Activated CD4-positive, alpha-beta T cell treated with anti-CD3 and anti-CD28 coated beads, Interleukin-10, Interleukin-2, amounts not matched to agents 100 ng/mL and 50 ng/mL, durations not matched to agents 16 hours and 8 hours (primary cell): ENCODE measurements at places on chromosomes 7 and 10.

DNA sequence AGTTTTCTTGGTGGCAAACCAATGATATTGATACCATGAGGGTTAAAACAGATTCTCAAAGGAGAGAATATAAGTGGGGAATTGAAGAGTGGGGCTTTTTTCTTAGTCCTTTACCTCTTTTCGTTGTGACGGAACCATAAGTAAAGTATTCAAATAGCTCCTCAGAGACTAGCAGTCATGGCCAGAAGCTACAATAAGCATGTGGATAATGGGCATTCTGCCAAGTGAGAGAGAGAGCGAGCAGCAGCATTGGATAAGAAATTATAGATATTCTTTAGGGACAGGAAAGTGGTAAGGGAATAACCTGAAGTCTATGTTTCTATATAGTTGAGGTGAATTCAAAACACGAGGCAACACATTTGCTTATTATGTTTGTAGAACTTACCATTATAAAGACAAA is 235.1 kb downstream of the SEMA3E start:
- no peak for DNase-seq

GRCh38 chr7:138460176-138460648 is at the start of gene TRIM24:
Gene TRIM24 (plus strand): TSS chr7:138460259. CDS start chr7:138460549, 290 bp downstream.
- DNase-seq: no peak

DNA sequence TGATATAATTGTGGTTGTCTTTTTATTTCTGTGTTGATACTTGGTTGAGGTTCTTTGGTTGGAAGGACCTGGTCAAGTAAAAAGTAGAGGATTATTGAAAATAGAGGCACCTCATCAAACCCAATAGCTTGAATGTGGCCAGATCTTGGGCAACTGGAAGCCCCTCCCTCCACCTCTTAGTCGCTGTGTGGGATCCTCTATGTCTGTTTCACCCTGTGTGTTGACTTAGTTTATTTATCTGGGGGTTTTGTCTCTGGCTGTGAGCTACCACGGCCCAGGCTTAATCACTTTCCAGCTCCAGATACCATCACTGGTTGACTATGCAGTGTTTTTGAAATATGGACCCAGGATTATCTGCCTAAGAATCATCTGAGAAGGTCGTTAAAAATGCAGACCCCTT is 58.3 kb downstream of the AP3M1 start:
- no peak for DNase-seq

DNA sequence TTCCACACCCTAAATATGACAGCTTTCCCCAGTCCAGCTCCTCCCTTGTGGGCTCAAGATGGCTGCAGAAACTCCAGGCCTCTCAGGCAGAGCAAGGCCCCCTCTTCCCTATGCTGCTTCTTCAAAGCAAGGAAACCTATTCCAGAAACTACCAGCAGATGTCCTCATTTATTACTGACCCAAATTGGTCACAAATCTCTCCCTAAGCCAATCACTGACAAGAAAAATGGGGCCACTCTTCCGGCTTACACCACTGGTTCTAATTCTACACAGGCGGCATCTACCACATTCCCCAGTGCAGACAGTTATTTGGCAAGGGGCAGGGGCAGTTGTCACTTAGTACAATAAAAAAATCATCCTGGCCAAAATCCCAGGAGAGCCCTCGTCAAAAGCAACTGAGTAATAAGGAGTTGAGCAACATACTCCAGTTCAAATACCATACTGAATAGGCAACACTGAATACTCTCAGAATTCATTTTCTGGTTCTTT is 150.4 kb downstream of the SFMBT2 start:
- DNase-seq: peak; percentile 67

- no peak for DNase-seq
Observed at GRCh38 chr10:132926777-132927650, 15.4 kb downstream of the CFAP46 start.

DNA sequence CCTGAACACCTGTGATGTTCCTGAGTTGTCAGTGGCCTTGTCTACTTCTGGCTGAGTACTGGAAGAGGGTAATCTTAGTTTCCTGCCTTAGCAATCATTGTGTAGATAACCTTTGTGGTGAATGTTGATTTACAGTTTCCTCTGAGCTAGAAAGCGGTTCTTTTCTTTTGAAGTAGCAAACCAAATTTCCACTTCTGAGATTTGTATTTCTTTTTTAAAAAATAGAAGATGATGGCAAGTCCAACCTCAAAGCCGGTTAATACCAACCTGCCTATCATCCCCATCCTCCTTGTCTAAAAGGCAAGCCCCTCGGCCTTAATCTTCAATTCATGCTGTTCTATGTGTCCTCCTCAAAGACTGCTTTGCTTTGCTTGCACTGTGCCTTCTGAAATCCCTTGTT is 12.5 kb upstream of the PALS2 start:
- no peak for DNase-seq

- no peak for DNase-seq
Observed at GRCh38 chr10:88933564-88933963, 19.0 kb downstream of the ACTA2 start.

DNA sequence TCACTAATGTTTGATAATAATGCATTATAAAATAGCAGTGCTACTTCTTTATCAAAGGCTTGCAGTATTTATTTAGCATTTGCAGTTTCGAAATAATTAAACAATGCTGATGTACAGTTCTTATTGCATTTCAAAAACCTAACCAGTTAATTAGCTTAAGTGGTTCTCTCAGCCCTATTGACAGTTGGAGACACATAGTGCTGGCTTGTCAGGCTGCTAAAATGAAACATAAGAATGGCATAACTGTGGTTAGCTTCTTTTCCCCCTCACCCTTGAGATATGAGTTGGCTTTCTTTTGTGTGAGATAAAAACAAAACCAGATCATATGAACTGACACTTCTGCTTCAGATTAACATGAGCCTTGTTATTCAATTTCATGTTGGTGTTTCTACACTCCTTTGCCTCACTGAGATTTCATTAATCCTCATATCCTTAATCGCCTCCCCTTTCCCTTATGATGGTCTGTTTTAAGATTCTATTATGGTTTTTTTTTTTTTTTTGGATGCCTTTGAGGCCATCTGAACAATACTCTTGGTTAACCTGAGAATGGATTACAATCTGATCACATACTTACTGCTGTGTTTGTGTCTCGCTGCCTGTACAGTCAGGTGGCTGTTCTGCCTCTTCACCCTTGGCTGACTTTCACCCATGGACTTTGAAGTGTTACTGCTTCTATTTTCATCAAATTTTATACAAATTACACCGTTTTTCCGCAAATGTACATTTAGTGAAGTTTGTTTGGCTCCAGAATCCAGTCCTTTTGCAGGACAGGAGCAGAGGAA is 108.0 kb downstream of the SDK1 start:
- peak; percentile 76 for DNase-seq

GRCh38 chr10:13913897-13914296 is 327.1 kb downstream of the PRPF18 start:
- no peak for DNase-seq

- DNase-seq: no peak
Observed at GRCh38 chr7:18167815-18168214, 140.2 kb upstream of the PRPS1L1 start.

GRCh38 chr10:115022733-115023132 is 70.4 kb upstream of the ATRNL1 start:
- DNase-seq: no peak

- no peak for DNase-seq
Observed at GRCh38 chr7:124566583-124566982, 199.0 kb downstream of the GPR37 start.

- DNase-seq: peak; percentile 49
Observed at GRCh38 chr7:44196450-44196872, 4.3 kb upstream of the YKT6 start.

- DNase-seq: no peak
Observed at GRCh38 chr10:131187926-131188325, 123.6 kb downstream of the TCERG1L start.

DNA sequence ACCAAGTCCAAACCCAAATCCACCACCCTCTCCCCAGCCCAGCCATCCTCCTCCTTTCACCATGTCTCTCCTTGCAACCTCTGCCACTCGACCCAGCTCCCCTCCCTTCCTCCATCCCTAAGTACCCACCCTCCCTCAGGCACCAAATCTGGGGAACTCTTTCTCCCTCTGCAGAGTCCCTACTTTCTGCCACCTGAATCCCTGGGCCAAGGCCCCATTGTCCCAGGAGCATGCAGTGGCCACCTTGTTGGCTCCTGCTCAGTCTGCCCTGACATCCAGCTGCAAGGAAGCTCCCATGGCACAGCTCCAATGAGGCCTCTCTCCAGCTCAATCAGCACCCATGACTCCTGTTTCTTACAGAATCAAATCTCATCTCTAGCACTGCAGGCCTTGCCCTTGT is 5.5 kb upstream of the UNC5B start:
- DNase-seq: no peak

DNA sequence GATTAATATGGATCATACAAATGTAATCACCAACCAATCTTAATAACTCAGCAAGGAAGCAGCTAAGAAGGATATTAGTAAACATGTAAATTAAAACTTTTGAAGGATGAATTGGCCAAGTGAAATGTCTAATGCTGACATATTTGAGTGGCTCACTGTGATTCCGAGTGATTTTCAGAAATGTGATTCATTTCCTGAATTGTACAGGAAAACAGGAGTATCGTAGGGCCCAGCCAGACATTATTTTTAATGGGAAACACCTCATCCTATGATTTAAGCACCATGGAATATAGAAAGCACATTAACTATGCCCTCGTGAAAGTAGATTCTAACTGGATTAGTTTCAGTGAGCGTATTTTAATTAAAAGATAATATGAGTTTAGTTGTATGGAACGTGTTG is 82.3 kb downstream of the LHFPL3 start:
- no peak for DNase-seq

DNA sequence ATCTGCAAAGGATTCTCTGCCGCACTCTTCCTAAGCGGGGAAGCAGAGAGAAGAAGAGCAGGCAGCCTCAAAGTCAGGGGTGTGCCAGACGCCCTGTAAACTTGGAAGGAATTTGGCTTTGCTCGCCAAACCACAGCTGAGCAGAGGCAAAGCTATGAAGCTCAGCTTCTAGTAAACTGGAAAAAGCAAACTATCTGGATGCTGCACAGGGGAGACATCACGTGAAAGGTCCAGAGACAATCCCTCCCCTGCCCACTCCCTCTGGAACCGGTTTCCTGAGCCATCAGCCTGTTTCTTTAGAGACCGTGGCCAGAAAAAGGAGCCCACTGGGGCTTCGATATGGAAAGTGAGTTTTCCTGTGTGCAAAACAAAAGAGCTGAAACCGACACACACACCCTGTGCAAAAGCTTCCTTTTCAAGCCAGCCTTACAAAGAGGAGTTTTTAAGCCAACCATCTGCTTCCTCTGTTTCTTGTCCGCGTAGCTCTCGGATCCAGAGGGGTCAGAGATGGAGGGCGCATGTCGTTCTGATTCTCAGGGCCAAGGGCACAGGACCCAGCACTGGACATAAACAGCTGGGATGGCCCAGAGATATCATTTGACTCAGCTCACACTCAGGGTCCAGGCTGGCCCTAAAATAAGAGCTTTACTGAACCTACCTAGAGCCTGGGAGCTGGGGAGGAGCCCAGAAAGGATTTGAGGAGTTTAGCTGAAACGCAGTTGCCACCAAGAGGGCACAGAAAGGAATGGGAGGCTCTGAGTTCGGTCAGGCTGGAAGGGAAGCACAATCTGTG is 58.2 kb upstream of the DNAAF5 start:
- no peak for DNase-seq

- peak; percentile 12 for DNase-seq
Observed at GRCh38 chr7:4641091-4641666, 40.9 kb upstream of the FOXK1 start.

- no peak for DNase-seq
Observed at GRCh38 chr10:125441151-125441550, 241.8 kb downstream of the TEX36 start.

GRCh38 chr7:132584796-132585494 is 8.7 kb upstream of the PLXNA4 start:
- DNase-seq: no peak

DNA sequence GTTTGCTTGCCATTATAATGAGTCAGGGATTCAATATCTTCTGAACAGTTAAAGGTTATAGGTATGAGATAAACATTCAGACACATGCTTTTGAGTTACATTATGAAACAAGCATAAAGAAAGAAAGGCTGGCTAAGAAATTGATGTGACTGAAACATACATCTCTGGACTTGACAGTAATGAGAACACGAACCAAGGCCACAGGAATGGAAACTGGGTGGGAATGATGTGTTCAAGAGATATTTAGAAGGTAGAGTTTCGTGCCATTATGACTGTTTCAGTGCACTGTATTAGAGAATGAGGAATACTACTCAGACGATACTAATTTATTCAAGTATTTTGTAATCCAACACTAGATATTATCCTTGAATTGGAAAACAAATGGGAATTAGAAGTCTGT is 332.1 kb upstream of the MAGI2 start:
- no peak for DNase-seq

DNA sequence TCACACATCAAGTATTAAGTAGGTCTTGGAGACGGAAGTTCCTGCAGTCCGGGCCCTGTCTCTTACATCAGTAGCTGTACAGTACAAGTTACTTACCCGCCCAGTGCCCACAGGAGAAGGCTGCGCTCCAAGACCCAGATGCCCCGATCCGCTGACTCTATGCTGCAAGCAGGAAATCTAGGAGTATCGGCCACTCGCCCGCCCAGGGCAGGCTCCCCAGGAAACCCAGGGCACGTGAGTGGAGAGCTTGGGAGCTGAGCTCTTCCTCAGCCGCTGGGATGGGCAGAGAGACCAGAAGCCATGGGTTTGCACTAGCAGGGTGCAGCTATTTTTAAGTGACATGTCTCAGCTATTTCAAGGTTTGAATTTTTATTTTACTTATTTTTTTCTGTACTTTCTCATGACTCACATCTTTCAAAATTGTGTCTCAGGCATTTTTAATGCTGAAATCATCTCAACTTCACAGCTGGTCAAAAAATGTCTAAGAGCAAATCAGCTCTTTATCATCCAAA is 1.9 kb upstream of the GPER1 start:
- no peak for DNase-seq

DNA sequence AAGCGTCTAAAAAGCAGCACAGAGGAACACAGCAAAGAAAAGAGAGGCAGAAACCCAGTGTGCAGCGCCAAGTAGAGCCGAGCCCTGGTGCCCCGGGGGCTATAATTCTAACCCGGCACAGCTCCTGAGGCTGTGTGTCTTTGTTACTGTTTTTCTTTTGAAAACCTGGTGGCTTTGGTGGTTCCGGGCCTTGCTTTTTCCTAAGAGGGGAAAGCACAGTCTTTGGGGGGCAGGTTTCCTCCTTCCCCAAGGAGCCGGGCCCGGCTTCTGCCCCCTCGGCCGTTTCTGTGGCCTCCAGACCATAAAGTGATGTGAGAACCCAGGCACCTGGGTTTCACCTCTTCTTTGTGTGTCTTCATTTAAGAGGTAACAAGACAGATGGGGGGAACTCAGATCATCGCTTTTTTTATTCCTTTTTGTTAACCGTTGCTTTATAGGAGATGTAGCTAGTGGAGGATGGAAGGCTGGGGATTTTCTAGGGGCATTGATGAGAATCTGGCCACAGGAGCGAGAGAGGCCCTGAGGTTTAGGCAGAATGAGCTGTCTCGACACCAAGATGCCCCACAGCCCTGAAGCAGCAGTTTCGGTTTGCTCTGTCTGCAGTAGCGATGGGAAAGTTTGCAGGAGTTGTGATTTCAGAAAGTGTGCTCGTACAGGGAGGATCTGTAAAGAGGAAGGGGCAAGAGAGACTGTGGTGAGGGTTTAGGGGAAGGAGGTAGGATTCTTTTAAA is 367.8 kb upstream of the GALNT17 start:
- peak; percentile 82 for DNase-seq
